ENCODE measurements at places on chromosomes 2 and 18.

DNA sequence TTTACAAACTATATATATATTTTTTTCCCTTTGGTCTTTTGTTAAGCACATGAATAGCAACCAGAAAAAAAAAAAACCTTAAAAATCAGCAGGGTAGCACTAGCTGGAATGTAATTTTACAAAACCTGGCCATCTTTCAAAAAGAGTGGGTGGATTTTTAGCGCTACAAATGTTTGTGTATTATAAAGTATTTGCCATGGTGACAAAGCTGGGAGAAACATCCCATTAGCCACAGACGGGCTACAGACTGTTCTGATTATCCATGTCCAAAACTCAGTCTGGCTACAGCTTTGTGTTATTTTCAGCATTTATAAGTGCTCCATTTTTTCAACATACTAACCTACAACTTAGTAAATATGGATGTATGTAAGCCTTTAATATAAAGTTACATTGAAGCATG, 249.5 kb upstream of the TANK start:
- no peak for DNase-seq

- DNase-seq, result no peak
Measured at GRCh38 chr2:1674766-1675397, 69.4 kb downstream of the PXDN start.

DNA sequence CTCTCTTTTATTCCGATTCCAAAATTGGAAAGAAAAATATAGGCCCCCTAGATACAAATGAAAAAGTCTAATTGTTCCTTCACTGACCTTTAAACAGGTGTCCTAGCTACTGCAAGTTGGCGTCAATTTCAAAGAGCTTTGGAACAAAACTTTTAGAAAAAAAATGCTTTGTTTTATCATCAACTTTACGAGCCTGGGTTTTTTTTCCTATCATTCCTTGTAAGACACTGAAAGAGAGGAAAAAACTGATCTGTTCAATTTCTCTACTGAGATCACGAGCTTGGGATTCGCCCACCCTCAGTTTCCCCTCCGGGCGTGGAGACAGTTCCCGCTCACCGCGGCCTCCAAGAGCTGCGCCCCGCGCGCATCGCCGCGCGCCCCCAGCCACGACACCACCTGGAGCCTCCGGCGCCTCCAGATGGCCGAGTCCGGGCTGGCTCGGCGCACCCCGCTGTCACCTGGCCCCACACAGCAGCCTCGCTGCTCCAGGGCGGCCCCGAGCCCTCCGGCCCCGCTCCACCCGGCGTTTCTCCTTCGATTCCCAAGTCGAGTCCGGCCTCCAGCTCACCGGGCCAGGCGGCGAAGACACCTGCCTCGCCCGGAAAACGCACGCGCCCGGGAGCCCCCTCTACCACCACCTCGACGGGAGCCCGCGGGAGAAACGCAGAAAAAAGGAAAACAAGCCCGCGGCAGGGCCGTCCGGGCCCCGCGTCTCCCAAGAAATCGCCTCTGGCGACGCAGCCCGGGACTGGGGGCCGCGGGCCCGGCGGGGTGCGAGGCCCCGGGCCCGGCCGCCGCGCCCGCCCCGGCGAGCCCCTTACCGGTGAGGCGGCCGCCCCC, 656 bp downstream of the TBC1D8 start:
- no peak for DNase-seq

DNA sequence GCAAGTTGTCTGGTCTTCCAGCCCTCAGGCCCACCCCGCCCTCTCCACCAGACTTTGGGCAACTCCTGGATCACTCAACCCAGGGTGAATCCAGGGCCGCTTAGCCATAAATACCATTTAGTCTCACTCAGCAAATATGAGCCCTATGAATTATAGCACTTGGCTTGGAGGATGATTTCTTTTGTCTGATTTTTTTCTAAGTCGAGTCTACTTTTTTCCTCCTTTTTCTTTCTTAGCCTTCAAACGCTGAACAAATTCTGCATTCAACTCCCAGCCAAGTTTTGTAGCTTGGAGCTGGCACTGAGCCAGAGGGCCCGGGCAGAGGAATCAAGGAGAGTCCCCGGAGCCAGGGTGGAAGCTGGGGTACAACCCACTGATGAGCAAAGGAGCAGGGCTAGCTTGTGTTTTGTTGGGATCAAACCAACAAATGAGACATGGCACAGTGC, 48.7 kb downstream of the SERTAD2 start:
- DNase-seq, result no peak

DNA sequence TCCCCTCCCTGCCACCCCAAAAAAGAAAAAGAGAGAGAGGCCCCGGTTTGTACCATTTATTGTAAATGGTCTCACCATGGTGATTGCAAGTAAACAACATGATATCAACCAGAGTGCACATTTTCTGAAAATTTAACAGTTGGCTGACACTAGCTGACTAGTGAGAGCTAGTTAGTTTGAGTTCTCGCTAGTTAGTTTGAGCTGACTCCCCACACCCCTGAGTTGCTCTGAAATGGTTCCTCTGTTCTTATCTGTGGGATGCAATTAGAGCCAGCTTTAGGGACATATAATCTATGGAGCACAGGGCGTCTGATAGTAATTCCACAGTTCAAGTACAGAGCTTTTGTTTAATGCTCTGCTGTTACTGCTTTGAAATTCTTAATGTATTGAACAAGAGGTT, 13.1 kb downstream of the CASP10 start:
- DNase-seq, result no peak

DNA sequence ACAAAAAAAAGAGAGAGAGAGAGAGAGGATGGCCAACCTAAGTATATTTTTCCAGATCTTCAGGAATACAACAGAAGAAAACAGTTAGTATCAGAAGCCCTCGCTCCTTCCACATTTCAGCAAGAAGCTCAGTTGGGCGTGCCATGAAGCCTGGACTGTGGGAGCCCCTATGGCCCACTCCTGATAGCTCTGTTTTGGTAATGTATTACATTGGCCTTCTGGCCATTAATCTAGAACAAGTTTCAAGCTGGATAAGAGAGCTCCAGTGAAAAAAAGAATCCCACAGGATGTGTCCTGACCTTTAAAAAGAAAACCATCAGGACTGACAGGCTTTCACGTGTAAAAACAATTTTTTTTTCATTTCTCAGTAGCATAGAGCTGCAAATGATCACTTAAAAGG, 197.9 kb downstream of the ICOS start:
- no peak for DNase-seq

DNA sequence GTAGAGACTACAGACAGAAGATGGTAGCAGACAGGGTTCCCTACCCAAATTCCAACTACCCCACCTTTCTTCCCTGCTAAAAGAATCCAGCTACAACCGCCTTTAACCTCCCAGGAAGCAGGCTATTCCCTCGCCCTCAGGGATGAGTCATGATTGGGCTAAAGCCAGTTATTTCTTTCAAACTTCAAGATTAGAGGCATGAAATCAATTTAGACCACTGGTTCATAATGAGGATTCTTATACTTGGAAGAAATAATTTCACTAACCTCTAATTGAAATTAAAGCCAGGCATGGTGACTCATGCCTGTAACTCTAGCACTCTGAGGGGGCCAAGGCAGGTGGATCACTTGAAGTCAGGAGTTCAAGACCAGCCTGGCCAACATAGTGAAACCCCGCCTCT, 20.0 kb downstream of the TRIP12 start:
- no peak for DNase-seq

DNA sequence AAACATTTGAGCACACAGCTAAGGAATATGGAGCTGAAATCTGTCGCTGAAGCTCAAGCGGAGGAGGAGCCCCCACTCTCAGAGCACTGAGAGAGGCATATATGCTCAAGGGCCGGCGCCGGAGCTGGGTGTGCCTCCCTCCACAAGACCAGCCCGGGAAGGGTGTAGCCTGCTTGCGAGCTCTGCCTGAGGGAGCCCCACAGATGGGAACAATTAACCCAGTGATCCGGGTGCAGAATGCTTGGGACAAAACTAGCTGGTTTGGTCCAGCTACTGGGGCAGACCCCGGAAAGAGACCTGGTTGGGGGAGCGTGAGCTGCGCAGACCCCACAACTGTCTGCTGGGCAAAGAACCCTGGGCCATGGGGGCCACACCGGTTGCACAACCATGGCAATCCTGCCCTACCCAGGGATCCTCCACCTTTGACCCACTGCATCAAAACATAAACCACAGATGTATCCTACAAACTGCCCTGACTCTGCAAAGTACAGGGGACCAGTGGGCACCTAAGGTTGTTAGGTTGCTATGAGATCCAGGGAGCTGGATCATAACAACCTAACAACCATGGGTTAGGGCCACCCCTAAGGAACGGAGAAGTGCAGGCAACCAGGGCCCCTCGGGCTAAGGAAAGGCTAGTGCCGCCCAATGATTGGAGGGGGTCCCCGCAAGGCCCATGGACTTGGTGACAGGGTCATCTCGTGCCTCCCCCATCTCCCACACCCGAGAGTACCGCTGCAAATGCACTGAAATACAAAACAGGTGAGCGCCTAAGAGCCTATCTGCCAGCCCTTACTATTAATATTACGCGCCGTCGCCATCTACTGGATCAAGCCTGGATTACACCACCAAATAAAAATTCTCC, 53.4 kb upstream of the SCN1A start:
- no peak for DNase-seq

DNA sequence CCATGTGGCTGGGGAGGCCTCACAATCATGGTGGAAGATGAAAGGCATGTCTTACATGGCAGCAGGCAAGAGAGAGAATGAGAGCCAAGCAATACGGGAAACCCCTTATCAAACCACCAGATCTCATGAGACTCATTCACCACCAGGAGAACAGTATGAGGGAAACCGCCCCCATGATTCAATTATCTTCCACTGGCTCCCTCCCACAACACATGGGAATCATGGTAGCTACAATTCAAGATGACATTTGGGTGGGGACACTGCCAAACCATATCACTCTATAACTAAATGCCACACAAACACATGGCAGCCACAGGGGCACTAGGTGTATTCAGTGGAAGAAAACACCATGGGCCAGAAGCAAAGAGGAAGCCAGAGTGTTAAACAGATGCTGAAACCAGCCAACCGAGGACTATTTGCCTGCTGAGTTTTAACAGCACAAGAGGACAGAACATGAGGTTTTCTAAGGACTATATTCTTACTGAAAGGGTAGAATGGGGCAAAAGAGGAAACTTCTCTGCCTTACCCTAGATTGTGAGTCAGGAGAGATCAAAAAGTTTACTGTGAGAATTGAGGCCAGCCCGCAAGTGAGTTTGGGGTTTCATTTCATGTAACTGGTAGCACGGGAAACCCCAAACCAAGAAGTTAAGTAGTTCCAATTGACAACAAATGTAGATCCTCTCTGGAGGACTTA, 49.2 kb downstream of the SIGLEC15 start:
- DNase-seq, result peak; percentile 20

DNA sequence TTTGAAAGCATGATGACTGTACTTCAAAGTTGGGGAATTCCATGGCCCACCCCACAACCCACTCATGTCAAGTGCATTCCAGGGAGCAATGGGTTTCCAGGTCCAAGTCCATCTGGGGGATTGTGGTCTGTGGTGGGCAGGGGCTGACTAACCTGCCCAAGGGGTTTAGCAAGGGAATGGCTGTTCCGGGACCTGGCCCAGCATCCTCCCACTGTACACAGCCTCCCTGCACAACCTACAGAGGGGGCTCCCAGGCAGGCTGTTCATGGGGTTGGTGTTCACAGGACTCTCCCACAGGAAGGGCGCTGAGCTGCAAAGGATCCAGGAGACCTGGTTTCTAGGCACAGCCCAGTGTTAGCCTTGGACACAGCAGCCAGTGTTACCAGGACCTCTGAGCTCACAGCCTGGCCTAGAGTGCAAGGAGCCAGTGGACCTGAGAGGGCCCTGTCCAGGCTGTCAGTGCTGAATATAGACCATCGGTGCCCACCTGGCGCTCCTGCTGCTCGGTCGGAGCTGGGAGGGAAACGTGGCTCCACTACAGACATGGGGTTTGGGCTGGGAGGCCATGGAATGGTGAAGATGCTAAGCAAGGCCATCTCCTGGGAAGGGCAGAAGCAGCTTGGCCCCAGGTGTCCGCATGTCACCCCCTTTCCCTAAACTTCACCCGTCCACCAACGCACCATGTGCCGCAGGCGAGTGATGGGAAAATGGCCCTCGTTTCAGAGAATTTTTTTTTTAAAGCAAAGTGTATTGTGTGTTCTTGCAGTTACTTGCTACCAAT, 317.2 kb downstream of the GBX2 start:
- DNase-seq, result no peak

DNA sequence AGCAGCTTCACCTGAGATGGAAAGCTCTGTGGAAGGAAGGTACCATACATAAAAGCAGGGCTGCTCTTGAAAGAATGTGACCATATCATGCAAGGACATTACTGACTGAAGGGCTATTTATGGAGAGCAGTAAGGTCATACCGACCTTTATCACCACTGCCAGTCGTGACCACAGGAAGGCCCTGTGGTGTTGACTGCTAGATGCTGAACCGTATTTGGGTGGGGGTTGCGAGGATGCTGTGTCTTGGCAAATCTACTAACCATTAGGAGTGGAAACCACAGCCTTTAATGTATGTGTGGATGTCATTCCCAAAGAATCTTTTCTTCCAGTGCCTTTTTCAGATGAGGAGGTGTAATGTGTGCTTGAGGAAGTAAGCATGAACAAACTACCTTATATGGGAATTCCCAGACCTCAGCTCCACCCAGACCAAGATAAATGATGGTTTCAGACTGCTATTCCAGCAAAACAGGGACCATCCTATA, 60.8 kb downstream of the LIMS1 start:
- DNase-seq, result no peak

DNA sequence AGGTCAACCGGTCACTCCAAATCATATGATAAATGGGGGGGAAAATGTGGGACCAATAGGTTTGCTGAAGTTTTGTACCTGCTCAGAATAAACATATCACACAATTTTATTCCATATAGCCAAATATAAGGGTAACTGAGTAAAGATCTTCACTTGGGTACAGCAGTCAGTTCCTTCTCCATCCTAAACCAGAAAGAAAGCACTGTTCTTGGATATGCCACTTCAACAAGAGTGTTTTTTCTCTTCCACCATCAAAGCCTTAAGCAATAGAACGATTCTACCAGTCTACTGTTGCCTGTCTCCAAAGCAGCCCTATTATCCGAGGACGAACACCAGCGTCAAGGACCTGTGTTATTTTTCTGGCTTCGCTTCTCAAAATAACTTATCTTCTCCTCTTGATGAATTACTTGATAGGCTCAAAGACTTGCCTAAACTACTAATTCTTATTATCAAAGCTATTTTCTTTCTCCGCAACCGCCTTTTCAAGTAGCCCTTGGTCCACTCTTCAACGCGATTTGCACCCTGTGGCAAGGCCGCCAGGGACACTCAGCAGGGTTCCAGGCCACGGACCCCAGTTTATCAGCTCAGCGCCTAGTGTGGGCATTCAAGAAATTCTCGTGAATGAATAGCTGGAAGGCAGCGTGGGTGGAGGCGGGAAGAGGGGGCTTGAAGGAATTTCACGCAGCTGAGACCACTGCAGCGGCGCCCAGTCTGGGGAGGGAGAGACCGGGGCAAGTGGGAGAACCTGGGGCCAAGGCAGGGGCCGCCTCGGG, 646 bp downstream of the ALS2 start:
- DNase-seq, result no peak

DNA sequence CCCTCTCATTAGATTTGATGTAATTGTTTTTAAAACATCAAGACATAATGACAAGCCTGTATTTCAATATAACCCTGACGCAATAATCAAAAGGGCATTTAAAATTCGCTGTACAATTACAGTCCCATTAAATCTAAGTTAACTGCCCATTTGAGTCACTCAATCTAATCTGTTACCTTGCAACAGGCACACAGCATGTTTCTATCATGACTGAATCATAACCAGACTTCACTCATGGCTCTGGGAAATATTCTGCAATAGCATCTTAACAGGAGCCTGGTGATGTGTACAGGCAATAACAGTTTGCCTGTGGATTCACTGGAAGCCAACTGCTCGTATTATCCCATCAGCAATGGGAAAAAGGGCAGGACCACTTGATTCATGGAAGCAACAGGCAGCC, 142.3 kb upstream of the NCKAP5 start:
- DNase-seq, result no peak

Measured in T-helper 17 cell (primary cell).